CD4-positive, alpha-beta T cell treated with Interferon gamma for 1 hour (primary cell): ENCODE measurements at places on chromosomes 3 and 15.
A peak's percentile ranks its signal among the peaks of the same experiment; 100 is the strongest.

- DNase-seq, result no peak
These were observed 175.3 kb upstream of the SLC2A2 start for GRCh38 chr3:171201825-171202224.

GRCh38 chr3:40661284-40661683, 136.5 kb downstream of the ZNF621 start:
- no peak for DNase-seq

DNA sequence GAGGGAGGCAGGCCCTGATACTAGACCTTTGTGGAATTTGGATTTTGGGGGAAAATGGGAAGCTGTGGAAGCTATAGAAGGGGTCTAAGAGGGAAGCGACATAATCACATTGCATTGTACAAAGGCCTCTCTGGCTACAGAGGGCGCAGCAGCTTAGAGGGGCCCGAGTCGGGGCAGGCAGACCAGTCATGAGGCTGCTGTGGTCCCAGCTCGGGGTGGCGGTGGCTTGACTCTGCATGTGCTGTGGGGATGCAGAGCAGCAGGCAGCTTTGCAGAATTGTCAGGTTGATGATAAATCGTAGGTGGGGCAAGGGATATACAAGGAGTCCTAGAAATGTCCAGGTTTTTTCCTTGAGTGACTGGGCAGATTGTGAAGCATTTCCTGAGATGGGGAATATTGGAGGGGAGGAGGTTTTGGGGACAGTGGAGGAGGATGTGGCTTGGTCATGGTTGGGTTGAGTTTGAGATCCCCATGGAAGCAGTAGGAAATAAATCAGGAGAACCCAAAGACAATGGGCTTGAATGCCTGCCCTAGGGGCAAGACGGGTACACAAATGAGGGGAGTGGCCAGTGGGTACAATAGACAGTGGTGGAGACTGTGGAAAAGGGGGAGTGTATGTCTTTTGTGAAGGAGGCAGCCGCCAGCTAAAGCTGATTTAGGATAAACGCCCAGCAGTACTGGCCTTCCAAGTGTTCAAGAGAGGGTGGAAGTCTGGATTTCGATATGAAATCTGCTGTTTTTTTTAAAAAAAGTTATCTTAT, 94.1 kb downstream of the HMG20A start:
- no peak for DNase-seq

DNA sequence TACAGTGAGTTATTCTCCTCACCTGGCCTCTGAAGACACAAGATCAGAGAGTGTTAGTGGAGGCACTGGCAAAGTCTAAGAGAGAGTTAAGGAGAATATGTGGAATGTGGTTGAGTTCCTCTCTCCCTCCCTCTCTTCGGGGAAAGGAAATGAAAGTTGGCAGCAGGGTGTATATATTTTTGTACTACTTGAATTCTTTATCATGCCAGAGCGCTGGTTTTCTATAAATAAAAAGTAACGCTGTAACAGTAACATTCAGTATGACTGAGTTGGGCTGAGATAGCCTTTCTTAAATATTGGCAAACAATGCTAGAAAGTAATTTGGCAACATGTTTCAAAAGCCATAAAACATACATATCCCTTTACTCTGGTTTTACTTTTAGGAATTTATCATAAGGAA, 77.5 kb upstream of the TNFAIP8L3 start:
- no peak for DNase-seq

- peak; percentile 60 for DNase-seq
These were observed at the start of gene IL17RD for GRCh38 chr3:57164657-57165573. TSS of gene IL17RD (minus strand) at chr3:57165353. CDS start at chr3:57165286, 67 bp downstream.

- peak; percentile 9 for DNase-seq
These were observed 49.1 kb downstream of the DNASE1L3 start for GRCh38 chr3:58161435-58162398.

- no peak for DNase-seq
These were observed 360.8 kb upstream of the PROK2 start for GRCh38 chr3:72145506-72146380.

- no peak for DNase-seq
These were observed 20.6 kb downstream of the GRM2 start for GRCh38 chr3:51727500-51727899.

GRCh38 chr3:10602769-10603768, 97.7 kb upstream of the ATP2B2 start:
- DNase-seq, result peak; percentile 49

DNA sequence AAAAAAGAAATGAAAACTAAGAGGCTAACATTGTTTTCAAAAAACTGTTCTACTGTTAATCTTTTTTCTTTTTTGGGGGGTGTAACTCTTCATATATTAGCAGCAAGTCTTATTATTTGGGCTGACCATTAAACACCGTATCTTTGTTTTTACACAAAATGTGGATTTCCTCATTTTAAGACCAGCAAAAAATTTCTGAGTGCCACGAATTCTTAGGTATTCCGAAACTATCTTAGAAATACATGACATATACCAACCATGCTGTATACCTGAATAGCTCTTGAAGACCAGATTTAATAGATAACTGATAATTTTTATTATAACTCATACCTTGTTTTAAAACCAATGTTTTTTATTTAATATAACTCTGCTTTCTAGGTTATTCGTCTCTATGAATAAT, 620 bp upstream of the TTC23 start:
- DNase-seq, result no peak

GRCh38 chr3:172530101-172530561, 6.9 kb upstream of the TNFSF10 start:
- DNase-seq, result no peak

GRCh38 chr3:170323331-170323730, 34.2 kb upstream of the SKIL start:
- no peak for DNase-seq

- DNase-seq, result no peak
These were observed 83.1 kb downstream of the CGGBP1 start for GRCh38 chr3:87975716-87976115.

- DNase-seq, result no peak
These were observed 48.8 kb downstream of the FBXO22 start for GRCh38 chr15:75952525-75952924.

GRCh38 chr3:185555101-185555501, 2.7 kb upstream of the LIPH start:
- DNase-seq, result no peak

- DNase-seq, result no peak
These were observed 32.6 kb upstream of the GYG1 start for GRCh38 chr3:148958696-148959095.

- no peak for DNase-seq
These were observed 123.6 kb downstream of the KLHL25 start for GRCh38 chr15:85671156-85671555.

- DNase-seq, result peak; percentile 36
These were observed 76.0 kb upstream of the ATP10A start for GRCh38 chr15:25939122-25939521.

- no peak for DNase-seq
These were observed 4.6 kb upstream of the ALCAM start for GRCh38 chr3:105362021-105362665.

- no peak for DNase-seq
These were observed 495.0 kb upstream of the RGMA start for GRCh38 chr15:93583968-93584367.

GRCh38 chr15:90184786-90185704, 16.1 kb upstream of the SEMA4B start:
- DNase-seq, result peak; percentile 72

- no peak for DNase-seq
These were observed 613.6 kb upstream of the CBLB start for GRCh38 chr3:106482451-106482850.

DNA sequence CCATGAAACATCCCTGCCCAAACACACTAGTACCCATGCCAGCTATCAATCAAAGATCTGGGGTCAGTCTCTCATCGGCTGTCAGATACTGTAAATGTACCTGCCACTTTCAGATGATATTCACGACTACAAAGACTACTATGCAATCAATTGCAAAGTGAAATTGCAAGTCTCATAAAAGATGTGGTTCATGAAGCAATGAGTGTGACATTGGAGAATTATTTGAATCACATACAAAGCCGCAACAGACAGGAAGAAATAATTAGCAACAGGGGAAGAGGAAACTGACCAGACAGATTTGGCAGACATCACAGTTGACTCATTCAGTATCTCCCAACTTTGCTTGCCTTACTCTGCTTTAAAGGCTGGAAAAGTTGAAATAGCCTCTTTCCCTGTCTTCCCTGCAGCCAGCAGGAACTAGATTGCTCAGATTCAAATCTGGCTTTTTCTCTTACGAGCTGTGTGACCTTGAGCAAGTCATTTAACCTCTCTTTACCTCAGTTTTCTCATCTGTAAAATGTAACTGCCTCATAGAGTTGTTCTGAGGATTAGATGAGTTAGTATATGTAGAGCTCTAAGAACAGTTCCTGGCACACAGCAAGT, 95.7 kb upstream of the C3orf80 start:
- no peak for DNase-seq

DNA sequence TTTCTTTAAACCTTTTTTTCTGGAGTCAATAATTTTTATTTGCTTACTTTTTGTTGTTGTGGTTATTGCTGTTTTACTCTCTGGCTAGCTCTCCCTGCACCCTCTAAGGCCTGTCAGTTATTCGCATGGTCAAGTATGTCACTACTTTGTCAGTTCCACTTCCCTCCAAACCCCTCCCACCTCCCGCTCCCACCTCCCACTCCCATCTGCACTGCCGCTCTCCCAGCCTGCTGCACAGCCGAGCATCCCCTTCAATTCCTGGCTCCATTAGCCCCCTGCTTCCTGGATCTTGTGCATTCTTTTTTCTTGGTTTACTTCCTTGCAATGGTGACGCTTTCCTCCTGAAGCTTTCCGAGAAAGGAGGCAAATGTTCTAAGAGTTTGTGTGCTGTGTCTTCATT, 218.0 kb downstream of the XXYLT1 start:
- no peak for DNase-seq

- DNase-seq, result no peak
These were observed 86.2 kb downstream of the GABRB3 start for GRCh38 chr15:26686547-26687187.

DNA sequence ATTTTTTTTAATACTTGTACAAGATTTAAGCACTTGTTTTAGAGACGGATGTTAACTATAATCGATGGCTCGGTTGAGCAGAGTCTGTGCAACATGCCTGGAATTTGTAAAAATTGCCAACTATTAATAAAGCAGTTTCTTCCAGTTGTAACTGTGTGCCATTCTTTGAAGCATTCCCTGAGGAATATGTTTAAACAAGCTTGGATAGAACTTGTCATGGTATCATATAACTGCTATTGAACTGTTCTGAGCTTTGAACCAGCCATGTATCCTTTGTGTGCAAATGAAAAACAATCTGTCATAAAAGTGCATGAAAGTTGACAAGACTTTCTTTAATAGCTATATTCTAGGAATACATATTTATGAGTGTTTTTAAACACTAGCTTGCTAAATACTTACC, 45.8 kb upstream of the UBE2E2 start:
- DNase-seq, result no peak

DNA sequence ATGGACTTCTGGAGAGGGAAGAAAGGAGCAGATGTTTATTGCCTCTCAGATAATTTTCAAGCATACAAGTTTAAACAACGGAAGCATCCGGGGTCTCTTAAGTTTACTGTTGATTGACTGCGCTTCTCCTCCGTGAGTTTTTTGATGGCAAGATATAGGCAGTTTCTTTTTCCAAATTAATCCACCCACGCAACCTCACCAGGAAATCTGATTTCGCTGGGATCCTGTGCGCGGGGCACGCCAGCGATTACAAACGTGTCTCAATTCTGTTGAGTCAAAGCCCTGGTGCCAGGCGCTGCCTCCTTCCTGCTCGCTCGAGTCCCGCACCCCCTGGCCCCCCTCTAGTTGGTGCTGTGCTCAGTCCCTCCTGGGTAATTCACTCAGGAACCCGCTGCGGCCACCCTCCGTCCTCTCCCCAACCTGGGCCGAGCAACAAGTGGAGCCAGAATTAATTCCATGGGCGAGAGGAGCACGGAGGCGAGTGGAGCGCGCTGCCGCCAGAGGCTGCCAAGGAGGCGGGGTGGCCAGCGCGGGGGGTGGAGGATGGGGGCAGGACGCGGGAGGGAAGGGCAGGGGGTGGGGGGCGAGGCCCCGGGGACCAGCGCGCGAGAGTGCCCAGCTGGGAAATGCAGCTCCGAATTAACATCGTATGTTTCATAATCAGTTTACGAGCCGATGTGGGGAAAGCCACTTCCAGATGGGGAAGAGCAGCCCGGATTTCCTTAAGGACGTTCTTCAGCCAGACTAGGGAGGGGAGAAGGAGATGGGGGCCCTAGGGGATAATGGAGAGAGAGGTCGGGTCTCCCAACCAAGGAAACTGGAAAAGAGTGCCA, 6.0 kb downstream of the WNT5A start:
- DNase-seq, result no peak

DNA sequence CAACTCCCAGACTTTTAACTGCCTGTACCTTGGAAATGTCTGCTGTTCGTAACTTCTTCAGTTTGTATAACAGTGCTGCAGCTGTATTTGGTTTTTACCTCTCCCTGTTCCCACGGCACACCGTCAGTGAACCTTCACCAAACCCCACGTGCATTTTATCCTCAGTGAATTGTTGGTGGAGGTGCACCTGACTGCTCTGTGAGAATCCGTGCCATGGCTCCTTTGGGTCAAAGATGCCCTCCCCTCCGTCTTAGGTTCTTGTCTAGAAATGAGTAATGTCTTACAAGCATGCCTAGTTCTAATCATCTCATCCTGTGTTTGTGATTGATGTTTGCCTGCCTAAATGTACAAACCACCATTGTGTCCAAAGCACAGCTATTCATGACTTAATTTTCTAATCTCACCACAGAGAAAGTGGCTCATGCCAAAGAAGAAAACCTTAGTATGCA, 28.2 kb downstream of the TPM1 start:
- DNase-seq, result no peak

DNA sequence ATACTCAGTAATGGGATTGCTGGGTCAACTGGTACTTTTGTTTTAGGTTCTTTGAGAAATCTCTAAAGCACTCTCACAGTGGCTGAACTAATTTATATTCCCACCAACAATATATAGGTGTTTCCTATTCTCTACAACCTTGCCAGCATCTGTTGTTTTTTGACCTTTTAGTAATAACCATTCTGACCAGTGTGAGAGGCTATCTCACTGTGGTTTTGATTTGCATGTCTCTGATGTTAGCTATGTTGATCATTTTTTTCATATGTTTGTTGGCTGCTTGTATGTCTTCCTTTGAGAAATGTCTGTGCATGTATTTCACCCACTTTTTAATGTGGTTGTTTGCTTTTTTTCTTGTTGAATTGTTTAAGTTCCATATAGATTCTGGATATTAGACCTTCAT, 98.2 kb upstream of the DCBLD2 start:
- DNase-seq, result no peak

DNA sequence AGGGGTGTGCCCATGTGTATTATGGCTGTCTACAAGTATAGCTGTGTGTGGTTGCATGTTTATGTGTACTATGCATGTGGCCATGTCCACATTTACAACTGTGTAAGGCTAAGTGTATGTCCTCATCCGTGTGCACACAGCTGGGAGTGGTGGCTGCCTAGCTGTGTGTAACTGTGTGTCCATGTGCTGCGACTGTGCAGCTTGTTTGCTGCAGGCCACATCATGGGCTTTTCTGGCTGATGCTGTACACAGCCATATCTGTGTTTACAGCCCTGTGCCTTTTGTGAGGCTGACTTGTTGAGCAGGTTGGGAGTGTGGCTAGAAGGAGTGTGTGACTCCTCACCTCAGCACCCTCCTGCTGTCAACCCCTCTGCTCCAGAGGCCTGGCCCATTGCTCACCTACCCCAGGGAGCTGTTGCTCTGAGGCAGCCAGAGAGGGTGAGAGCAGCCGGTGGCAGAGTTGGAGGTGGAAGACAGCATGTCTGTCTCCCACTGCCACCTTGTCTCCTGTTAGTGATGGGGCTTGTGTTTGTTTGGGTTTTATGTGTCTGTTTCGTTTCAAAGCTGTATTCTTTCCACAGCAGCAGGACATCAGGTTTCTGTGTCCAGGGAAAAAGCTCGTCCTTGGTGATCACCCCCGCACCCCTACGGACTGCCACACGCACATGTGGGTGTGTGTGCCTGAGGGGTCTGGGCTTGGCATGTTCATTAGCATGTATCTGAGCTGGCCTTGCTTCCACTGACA, 1.4 kb upstream of the GRM2 start:
- DNase-seq, result no peak
